Esophagus muscularis mucosa (tissue), 4 donors: ENCODE measurements at places on chromosomes 4 and X.

- DNase-seq: peak; percentile 89
Measured at GRCh38 chr4:128379860-128380259, 92.2 kb upstream of the PGRMC2 start.

DNA sequence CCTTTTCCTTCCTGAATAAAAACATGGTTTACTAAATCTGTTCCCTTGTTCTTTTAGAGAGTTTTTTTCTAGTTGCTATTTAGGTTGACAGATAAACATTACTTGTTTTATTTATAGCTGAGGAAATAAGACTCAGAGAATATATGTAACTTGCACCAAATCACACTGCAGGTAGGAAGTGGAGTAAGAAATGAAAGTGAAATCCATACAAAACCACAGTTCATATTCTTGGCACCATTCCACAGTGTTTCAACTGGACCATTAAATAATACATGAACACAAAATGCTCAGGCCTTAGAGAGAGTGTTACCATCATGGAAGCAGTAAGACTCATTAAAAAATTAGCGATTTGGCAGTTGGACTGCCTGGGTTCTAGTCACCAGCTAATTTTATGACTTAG lies 326.9 kb upstream of the SLIT2 start:
- DNase-seq: no peak

- DNase-seq: peak; percentile 88
Measured at GRCh38 chr4:53885668-53886067, 178.7 kb downstream of the CHIC2 start.

GRCh38 chrX:22155126-22155525 lies 117.6 kb upstream of the CBLL2 start:
- no peak for DNase-seq

DNA sequence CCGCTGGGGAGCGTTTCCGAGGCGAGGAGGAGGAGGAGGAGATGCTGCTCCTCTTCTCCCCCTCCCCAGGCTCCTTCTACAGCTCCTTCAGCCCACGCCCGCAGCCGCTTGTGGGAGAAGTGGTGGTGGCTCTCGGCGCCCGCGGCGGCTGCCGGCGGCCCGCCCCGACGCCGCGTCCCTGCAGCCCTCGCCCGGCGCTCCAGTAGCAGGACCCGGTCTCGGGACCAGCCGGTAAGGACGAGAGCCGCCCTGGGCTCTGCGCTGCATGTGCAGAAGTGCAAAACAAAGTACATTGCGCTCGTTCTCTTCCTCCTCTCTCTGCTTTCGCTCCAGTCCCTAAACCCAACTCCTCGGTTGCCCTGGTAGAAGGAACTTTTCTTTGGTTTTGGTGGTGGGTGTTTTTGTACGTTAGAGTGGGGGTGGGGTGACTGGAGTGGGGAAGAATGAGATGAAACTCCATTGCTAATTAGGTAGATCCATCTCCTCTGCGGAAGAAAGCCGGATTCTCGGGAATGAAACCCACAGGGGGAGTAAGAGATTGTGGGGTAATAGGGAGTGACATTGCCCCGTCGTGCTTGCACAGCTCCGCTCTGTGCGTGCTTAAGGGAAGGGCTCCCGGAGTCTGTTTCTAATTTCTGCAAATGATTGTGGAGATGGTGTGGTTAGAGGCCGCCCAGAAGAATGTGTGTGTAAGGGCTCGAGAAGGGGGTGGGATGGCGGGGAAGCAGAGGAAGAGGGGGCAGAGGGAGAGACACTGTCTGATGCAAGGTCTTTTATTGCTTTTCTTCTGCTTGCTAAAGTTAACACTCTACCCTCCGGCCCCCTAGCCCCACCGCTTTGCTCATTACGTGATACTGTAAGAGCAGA lies 677 bp downstream of the PTPN13 start:
- DNase-seq: no peak

GRCh38 chr4:99447513-99447912 lies 12.4 kb upstream of the ADH7 start:
- no peak for DNase-seq

DNA sequence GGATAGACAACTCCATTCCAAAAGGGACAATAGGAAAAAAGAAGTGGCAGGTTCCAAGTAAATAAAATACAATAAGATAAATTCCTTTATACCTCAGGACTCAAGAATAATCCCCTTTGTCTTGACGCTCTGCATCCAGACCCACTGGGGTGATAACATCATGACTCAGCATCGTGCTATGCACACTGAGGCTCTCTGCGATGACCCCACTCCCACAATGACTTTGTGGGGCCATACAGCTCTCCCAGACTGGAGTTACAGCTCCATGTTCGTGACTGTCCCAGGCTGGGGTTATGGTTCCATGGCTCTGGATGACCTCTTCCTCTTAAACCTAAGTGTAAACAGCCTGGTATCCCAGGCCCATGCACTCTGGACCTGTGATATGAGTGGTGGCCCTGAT lies 254.5 kb upstream of the ADGRL3 start:
- no peak for DNase-seq

DNA sequence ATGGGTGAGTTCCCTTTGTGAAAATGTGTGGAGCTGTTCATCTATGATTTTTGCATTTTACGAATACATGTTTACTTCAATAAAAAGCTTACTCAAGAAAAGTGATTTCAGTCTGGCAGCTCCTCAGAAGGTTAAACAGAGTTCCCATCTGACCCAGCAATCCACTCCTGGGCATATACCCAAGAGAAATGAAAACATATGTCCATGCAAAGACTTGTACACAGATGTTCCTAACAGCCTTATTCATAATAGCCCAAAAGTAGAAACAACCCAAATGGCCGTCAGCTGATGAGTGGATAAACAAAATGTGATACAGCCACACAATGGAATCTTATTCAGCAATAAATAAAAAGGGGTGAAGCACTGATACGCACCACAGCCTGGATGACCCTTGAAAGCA lies 20.8 kb downstream of the CLCN4 start:
- DNase-seq: no peak

GRCh38 chr4:113941836-113942235 lies 37.6 kb downstream of the ARSJ start:
- no peak for DNase-seq

DNA sequence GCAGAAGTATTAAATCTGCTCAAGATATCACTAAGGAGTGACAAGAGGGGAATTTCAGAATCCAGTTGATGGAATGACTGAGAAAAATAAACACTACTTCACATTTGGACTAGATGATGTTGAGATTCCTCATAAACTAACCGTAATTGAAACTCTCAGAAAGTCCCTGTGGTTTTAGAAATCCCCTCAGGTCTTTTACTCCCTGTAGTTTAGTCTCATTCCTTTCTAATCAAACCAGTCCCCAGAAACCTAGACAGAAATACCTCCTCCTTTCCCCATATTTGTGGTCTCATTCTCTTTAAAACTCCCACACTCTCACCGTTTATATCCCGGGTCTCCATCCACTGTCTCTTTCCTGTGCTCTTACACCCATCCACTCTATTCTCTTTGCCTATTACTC lies 15.0 kb upstream of the TLR1 start:
- DNase-seq: no peak

GRCh38 chrX:41981481-41982013 lies 58.2 kb upstream of the CASK start:
- DNase-seq: no peak

DNA sequence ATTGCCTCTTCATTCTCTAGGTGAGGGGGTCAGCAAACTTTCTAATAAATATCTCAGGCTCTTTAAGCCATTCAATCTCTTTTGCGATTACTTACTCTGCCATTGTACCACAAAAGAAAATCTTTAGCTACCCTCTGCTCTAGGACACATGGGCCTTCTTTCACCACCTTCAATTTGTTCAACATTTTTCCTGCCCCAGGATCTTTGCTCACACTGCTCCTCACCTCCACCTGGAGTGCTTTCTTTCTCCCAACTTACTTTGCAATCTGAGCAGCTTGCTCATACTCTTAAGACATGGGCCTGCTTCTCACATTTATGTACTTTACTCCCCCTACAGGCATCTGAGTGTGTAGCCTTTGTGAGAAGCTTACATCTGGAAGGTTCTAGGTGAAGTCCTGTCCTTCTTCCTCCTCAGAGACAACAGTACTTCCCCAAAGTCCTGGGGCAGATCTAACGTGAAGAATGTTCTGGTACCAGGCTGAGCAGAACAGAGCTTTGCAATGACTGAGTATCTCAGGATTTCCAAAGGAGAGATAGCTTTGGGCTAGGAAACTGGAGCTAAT lies 55.0 kb upstream of the PRDM5 start:
- DNase-seq: no peak

DNA sequence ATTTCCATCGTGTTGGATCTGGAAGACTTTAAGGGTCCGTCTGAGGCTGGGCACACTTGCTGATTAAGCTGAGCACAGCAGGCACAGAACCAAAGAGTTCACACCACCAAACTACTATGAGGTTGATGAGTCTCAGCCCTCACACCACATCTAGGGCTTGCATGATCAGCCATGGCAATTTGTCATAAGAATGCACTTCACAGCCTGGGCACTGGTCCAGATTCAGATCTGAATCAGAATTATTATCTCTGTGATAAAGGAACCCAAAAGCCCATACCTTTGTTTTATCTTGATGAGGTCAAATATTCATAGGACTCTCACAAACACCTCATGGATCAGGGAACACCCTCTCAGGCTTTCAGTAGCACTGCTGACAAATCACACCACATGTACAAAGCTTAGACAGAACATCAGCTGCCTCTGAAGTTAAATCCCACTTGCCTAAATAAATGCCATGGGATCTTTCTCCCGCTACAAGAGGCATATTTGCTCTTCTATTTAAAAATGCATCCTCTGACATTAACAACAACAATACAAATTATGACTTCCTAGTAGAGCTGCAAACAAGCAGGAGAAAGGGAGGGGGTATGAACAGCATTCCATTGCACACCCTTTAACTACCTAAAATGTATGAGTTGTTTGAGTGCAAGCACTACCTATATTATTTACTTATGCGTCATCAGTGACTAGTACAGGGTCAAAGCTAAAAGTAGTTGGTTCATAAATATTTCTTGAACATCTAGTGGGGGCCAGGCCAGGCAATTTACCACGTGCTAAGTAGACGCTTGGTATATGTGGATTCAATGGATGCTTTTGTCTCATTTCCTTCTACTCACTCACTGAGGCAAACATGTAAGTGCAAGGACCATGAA lies 186.3 kb upstream of the FGF13 start:
- no peak for DNase-seq

DNA sequence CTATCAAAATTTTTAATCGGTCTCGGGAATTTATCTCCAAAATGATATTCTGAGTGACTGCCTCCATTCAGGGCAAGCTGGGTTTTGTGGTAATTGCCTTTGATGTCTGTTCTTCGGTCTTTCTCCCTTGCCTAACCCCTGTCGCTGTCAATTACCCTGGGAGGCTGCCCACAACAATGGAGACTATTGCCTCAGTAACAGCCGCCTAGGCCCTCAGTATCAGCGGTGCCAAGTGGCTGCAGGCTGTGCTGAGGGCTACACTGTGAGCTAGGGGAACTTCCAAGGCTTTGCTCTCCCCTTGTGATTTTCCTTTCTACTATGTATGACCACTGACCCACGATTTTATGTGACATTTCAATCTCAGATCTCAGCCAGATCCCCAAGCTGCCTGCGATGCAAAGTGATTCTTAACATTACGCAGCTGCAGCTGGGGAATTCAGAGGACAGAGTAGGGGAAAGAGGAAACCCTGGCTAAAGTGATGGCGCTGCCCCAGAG lies 36.3 kb upstream of the REST start:
- DNase-seq: no peak

DNA sequence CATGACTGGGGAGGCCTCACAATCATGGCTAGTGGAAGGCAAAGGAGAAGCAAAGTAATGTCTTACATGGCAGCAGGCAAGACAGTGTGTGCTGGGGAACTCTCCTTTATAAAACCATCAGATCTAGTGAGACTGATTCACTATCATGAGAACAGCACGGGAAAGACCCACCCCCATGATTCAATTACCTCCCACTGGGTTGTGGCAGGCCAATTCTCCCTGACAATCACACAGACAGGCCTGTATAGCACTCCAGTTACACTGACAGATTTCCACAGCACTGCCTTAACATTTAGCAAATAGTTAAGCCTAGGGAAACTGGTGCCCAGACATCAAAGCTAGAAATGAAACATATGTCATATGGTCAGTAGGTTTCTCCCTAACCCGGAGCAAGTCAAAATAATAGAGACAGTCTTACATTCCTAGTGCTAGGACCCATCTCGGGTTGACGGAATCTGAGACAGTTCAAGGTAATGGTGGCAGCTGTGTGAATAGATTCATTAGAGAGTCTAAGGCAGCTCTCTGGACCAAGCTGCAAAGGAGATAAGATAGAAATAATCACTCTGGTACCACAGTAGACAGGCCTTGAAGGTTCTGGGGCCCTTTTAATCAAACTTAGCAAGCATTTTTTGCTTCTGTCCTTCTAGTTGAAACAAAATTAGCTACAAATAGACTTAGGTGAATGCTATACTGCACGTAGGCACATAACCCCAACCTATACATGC lies 9.4 kb upstream of the HERC5 start:
- DNase-seq: no peak

- no peak for DNase-seq
Measured at GRCh38 chr4:151034829-151035228, 19.7 kb upstream of the LRBA start.

- no peak for DNase-seq
Measured at GRCh38 chr4:113131621-113132020, 82.2 kb downstream of the ANK2 start.
